IPS DF 19.7 (cell line): ENCODE measurements at places on chromosomes 16 and 17.

DNA sequence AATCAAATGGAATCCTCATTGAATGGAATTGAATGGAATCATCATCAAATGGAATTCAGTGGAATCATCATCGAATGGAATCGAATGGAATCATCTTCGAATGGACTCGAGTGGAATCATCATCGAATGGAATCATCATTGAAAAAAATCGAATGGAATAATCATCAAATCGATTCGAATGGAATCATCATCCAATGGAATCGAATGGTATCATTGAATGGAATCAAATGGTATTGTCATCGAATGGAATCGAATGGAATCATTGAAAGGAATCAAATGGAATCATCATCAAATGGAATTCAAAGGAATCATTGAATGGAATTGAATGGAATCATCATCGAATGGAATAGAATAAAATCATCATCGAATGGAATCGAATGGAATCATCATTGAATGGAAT is 619.3 kb downstream of the TP53TG3F start:
- DNase-seq: no peak

GRCh38 chr17:72361892-72362291 is 241.1 kb downstream of the SOX9 start:
- no peak for DNase-seq

GRCh38 chr16:3578610-3579551 is 1.7 kb upstream of the NLRC3 start:
- no peak for DNase-seq

- no peak for DNase-seq
Observed at GRCh38 chr16:57316390-57317017, 32.0 kb upstream of the PLLP start.

GRCh38 chr16:68335175-68335574 is 24.4 kb downstream of the PRMT7 start:
- DNase-seq: no peak

DNA sequence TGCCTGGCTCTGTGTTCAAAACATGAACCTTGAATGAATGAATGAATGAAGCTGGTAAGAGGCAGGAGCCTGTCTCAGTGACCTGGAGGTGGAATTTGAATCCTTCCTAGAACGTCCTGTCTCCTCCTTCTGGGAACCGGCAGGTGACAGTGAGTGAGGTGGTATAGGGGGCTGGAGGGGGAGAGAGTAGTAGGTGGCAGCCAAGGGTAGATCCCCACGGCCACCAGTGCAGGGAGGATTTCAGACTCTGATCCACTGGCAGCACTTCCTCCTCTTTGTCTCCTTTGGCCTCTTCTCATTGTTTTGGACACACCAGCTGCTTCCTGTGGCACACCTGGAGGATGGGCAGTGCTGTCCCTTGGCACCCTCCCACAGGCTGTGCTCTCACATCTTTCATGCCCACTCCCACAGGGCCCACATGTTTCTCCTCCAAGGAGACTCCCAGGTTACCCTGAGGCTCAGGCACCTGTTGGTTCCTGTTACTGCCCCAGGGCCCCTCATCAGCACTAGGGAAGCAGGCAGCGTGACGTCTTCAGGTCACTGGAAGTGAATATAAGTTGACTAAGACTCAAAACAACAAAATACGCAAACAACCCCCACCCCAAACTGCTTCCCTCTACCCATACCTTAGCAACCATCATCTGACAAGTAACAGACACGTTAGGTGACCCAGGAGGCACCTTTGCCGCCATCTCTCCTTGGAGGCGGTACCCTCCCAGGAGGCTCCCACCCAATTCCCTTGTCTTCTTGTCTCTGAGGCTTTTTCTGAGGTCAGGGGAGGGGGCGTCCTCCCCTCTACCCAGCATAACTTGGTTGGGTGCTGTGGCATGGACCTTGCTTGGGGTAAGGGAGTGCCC is 84.6 kb downstream of the N4BP1 start:
- DNase-seq: no peak

GRCh38 chr17:36086791-36087190 is 3.2 kb downstream of the CCL3 start:
- no peak for DNase-seq

DNA sequence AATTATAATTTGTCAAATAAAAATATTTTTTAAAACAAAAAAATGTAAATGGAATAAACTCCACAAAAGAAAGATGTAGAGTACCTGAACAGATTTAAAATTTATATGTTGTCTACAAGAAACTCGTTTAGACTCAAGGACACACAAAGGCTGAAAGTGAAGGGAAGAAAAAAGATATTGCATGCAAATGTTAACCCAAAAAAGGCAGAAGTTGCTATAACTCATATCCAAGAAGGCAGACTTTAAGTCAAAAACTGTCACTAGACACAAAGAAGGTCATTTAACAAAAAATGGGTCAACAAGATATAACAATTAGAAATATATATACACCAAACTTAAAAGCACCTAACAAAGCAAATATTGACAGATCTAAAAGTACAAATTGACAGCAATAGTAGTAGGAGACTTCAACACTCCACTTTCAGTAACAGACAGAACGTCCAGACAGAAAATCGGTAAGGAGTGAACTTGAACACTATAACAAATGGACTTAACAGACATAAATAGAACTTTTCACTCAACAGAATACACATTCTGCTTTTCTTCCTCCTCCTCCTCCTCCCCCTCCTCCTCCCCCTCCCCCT is 40.8 kb upstream of the MYLK3 start:
- DNase-seq: no peak

DNA sequence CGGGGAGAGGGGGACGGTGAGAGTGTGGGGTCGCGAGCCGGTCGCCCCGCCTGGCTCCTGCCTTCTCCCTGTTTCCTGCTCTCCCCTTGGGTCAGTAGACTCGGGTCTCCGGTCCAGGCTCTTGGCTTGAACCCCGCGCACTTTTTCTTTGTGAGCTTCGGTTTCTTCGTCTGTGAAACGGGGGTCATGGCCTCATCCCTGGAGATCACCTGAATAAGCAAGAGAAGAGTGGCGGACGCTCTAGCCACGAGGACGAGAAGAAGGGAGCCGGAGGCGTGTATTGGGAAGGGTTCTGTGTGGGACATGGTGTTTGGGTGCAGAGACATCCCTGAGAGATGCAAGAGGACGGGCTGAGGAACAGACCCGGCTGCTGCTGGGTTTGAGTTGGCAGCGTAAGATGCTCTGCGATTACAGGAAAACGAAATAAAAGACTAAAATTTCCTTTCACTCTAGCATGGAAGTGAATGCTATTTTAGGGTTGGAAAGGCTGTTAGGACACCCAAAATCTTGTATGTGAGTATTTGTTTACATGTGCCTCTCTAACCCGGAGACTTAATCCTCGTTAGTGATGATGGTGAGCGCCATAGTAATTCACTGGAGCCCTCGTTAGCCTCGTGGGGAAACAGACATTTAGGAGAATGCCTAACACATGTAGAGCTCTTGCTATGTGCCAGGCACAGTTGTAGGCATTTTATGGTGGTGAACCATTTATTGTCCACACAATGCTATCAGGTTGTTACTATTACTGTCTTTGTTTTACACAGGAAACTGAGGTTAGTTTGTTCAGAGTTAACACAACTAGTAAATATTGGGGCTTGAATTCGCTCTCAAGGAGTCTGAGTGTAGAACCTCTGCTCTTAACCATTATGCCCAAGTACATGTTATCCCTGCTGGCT is 646 bp downstream of the KIF22 start:
- no peak for DNase-seq

DNA sequence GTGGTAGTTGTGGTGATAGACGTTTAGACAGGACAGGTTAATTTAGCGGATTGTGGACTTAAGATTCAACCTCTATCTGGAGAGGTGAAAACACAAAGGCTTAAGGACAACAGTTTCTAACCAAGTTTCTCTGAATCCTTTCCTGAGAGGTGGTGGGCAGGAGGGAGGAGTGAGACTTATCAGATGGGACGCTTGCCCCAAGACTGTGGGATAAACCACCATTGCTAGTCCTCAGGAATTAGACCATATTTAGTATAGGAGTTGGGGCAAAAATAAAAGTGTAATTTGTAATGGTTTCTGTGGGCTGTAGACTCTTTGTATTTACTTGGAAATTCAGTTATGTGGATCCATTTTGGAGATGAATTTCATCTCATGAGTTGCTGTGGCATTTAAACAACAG is 6.6 kb downstream of the PDP2 start:
- no peak for DNase-seq

- no peak for DNase-seq
Observed at GRCh38 chr16:55630774-55631173, 25.0 kb upstream of the SLC6A2 start.

- no peak for DNase-seq
Observed at GRCh38 chr17:79388556-79389295, 222.1 kb downstream of the RBFOX3 start.

DNA sequence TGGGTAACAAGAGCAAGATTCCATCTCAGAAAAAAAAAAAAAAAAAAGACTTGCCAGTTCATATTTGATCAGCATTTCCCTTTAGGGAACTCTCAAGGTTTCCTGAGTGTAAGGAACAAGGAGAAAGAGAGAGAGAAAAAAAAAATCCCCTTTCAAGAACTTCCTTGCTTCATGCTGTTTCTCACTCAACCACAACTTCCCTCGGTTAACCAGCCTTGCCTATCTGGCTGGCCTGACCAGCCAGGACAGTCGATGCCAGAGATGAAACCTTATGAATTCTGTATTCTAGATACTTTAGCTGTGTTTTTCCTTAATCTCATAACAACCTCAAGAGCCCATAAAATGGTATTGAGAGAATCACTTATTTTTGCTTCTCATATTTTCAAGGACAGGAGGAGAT is 2.6 kb upstream of the N4BP1 start:
- no peak for DNase-seq

DNA sequence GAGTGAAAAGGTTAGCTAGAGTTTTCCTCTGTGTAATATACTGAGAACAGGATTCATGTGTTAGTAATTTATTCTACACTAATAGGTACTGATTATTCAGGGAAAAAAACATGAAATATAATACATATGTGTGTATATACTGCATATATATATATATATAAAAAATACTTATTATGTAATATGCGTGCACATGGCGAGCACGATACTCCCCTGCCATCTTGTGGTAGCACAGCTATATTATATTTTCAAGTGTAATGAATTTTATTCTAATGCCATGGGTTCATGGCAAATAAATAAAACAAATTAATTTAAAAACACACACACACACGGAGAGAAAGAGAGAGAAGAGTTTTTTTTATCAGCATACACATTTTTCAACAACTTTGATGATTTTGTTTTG is 460.6 kb downstream of the KCNJ2 start:
- no peak for DNase-seq

DNA sequence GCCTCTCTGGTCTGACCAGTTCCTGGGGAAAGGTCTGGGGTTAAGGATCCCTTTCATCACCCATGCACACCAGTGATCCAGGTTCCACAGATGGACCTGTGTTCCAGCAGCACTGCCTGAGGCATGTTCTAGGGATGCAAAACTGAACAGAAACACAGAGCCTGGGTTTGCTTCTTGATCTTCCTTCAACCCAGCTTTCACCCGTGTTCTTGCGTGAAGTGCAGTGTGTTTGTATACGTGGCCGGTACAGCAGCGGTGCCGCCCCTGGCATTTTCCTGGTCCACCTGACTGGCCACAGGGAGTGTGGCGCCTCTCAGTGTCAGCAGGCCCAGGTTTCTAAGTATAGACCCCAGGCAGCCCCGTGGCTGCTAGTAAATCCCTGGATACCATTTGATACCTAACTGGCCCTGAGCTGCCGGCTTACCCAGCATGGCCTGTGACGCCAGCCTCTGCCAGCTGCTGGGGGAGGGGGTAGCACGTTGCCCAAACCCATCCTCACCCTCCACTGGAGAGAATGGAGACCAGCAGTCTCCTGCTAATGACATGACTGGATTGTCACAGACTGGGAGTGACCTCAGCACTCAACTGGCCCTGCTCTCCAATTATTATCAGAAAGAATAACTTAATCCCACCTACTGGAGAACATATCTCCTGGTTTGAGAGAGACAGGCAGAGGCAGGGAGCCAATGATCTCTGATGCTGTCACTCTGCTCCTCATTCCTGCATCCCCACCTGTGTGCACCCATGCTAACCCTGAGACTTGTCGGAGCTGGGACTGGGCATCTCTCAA is 59.2 kb upstream of the LGALS9 start:
- no peak for DNase-seq

- DNase-seq: no peak
Observed at GRCh38 chr17:73591296-73592078, 52.8 kb downstream of the SDK2 start.

- DNase-seq: no peak
Observed at GRCh38 chr17:33284022-33284421, 9.1 kb downstream of the ASIC2 start.

- no peak for DNase-seq
Observed at GRCh38 chr17:63587770-63588169, 12.9 kb upstream of the TACO1 start.

GRCh38 chr17:27793168-27793905 is 7.0 kb downstream of the NOS2 start:
- DNase-seq: no peak

DNA sequence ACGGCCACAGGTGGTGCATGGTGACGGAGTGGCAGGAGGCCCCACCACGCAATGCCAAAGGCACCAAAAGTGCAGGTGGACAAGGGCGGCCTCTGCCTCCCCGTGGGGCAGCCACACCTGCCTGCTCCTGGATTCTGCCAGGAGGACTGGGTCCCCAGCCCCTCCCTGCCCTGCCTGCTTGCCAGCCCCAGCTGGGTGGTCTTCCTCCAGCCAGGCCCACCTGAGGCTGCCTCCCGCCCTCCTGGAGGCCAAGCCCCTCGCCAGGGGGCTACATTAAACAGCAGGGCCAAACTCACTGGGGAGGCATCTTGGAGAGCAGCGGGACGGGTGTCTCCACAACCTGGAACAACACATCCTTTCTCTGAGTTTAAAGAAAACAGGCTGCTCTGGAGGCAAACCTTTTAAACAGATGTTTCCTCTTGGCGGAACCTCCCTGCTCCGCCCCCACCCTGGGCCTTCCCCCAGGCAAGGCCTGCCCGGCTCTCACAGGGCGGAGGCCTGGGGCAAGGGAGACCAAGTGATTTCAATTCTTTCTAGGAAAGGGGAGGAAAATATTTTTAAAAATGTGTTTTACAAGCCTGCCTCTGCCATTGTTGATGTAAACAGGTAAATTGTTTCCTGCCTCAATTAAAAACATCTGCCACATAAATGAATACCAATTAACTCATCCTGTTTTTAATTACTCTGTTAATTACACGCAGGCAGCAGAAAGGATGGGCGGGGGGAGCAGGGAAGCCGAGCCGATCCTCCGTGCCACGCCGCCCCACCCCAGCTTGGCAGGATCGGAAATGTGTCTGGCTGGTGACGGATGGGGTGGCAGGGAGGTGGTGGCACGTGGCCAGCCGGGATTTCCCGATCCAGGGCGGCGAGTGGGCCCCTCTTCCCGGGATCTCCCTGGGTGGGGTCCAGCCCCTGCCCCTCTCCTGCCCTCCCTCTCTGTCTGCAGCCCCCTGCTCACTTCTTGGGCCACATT is 54.4 kb upstream of the PABPN1L start:
- DNase-seq: no peak

GRCh38 chr16:69270831-69271230 is 40.3 kb upstream of the VPS4A start:
- DNase-seq: no peak

DNA sequence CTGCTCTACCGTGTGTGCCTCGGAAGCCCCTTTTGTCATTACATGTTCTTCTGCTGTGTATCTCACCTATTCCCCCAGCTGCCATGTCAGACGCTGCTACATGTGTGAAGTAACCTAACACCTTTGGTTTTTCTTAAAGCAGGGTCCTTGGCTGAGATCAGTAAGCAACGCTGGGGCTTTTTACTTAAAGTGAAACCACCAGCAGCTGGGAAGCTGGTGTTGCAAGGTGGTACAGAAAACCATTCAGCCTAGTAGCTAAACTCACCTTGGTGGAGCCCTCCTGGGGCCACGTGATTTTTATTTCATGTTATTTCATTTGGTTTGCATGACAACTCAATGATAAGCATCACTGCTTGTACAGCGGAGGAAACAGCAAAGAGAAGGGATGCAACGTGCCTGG is 62.6 kb downstream of the PLCG2 start:
- no peak for DNase-seq
